ENCODE measurements at places on chromosomes 7 and 10.

GRCh38 chr10:99058762-99059161 lies 176.9 kb downstream of the HPSE2 start:
- no peak for DNase-seq

DNA sequence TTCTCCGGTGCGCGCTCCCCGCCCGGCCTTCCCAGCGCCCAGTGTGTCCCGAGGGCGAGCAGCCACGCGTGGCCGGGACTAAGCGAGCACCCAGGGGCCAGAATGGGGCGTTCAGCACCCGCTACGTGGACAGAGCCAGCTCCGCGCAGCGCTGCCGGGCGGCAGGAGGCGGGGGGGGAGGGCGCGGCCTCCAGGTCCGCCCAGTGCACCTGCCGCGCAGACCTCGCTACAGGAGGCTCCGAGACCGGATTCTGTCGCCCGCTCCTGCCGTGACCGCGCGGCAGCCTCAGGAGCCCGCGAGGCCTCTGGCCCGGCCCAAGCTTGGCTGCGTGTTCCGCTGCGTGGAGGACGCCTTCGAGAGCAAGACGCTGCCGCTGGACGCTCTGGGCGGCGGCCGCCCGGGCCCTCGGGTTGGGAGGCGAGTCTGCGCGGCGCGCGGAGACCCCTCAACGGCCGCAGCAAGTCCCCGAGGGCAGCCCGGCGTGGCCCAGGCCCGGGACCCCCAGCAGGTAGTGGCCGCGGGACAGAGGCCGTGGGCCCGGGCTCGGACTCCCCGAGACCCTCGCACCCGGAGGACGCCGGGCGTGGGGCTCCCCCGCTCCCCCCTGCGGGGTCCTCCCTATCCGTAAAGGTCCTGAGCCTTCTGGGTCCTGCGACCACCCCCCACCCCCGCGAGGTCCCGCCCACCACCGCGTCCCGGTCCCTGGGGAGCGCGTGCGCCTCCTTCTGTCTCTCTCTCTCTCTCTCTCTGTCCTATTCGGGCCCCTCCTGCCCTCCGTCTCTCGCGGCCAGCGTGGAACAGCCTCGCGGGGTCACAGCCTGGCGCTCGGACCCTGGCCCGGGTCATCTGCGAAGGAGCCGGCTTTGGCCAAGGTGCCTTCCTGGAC lies 904 bp upstream of the DPYSL4 start:
- DNase-seq, result peak; percentile 59

DNA sequence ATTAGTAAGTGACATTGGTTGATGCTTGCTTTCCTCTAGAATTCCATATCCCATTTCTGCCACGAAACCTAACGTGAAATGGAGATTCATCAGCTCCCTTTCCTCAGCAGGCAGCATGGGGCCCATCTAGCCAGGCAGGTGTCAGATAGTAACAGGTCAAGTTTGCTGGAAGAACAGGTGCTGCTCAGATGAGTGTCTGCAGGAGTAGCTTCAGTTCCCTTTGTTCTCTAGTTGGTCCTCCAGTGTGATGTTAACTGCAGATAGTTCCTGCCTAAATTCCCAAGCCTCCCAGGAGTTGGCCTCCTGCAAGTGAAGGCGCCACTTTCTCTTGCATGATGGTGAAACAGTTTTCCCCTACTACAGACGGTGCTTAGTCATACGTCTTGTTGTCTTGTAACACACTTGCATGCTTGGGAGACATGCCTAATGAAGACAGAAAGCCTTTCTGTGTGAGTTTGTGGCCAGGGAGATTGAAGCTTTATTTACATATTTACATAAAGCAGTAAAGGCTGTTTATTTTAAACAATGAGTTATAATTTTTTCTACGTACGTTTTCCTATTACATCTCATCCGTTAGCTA lies 175.4 kb downstream of the CHN2 start:
- no peak for DNase-seq

GRCh38 chr10:30000802-30001571 lies 58.4 kb downstream of the JCAD start:
- DNase-seq, result peak; percentile 68

DNA sequence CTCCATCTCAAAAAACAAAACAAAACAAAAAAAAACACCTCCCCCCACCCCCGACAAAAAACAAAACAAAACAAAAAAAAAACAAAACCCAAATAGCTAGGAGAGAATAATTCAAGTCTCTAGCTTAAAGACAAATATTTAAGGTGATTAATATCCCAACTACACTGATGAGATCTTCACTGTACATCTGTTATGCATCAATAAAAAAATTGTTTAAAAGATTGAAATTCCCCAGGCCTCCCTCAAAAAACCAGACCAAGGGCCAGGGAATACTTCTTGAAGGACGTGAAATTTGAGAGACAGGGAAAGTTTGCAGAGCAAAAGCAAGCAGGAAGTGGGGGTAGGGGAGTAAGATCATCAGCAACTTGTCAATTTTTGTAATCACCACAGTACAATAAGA lies 232.6 kb downstream of the REEP3 start:
- no peak for DNase-seq

DNA sequence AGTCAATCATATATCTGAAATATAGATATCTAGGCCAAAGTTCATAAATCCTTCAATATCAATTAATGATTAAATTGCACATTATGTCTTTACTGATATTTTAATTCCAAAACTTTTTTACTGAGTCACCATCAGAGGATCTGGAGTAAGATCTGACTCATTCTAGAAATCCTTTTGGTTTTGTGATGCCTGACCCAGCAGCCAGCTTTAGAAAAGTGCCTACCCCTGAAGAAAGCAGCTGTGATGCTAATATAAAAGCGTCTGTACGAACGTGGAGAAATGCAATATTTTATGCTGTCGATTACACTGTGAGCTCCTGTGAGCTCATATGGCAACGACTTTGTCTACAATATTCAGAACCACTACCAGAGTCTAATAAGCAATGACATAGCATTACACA lies 142.5 kb upstream of the LRRTM3 start:
- no peak for DNase-seq

- DNase-seq, result no peak
Observed at GRCh38 chr10:100763043-100763747, 17.8 kb downstream of the PAX2 start.

GRCh38 chr10:110502851-110503301 lies 5.2 kb downstream of the DUSP5 start:
- DNase-seq, result peak; percentile 40

DNA sequence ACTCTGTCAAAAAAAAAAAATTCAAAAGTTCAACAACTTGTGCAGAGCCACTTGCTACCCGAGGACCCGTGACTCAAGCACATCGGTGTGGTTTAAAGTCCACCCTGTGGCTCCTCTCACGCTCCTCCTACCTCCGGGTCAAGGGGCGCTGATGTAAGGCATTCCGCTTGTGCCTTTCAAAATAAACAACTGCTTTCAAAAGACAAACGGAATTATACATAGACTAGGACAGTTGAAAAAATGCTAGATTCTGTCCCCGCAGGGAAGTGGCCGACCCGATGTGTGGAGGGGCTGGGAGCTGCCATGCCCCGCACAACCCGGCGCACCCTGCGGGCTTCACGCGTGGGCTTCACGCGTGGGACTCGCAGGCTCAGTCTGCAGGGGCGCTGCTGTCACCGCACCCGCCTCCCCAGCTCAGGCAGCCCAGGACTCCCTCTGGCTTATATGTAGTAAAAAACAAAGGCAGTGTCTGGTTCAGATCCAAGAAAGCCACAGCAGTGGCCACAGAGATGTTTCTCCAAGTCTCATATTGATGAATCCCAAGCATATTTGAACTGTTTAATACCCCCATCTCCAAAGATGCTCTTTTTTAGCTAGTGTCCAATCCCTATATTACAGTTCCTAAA lies 239.7 kb upstream of the INHBA start:
- peak; percentile 79 for DNase-seq

GRCh38 chr7:104604706-104605105 lies 276.3 kb downstream of the LHFPL3 start:
- DNase-seq, result no peak

- DNase-seq, result no peak
Observed at GRCh38 chr7:150357270-150357669, 11.4 kb upstream of the REPIN1 start.

- DNase-seq, result no peak
Observed at GRCh38 chr10:13206546-13207443, 27.4 kb downstream of the UCMA start.

DNA sequence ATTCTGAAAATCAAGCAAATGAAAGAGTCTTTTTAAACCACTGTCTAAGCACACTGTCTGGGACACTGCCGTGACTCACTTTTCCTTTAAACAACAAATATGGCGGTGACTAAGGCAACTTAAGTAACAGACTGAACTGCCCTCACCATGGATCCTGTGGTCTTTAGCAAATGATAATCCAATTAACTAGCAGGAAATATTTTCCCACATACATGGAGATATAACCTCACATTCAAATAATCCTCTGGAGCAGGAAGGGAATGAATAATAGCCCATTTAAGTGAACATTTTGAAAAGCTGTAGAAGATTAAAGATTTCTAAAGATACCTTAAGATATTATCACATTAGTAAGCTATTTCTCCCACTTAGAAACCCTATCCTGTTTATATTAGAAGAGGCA lies 40.3 kb upstream of the LRRC17 start:
- peak; percentile 57 for DNase-seq
